ENCODE measurements at places on chromosomes 7 and 10. TPM values are rescaled to one million over a fixed set of nuclear protein-coding genes. Genes with fewer than 3 reads are reported as not detected.

GRCh38 chr10:50558371-50558770, 65.4 kb downstream of the SGMS1 start:
- H3K4me3 ChIP-seq = no peak overlapping the region
- H3K27ac ChIP-seq = no peak overlapping the region
- no peak for DNase-seq
- H3K27me3 ChIP-seq = no peaks in the 10 kb centered on the region
- H3K4me1 ChIP-seq = peaks cover 67% of the 10 kb centered on the region
- H3K36me3 ChIP-seq = no peaks in the 10 kb centered on the region

GRCh38 chr10:87092861-87093631, 1.6 kb downstream of the GLUD1 start:
- peak overlapping the region; percentile 100 for H3K27ac ChIP-seq
- peaks cover 52% of the 10 kb centered on the region for H3K4me1 ChIP-seq
- no peak for DNase-seq
- H3K27me3 ChIP-seq = no peaks in the 10 kb centered on the region

GRCh38 chr7:124276005-124276622, 243.2 kb upstream of the TMEM229A start:
- H3K4me3 ChIP-seq = no peak overlapping the region
- no peaks in the 10 kb centered on the region for H3K36me3 ChIP-seq
- H3K4me1 ChIP-seq = no peaks in the 10 kb centered on the region
- no peak overlapping the region for H3K27ac ChIP-seq

- H3K27me3 ChIP-seq = no peaks in the 10 kb centered on the region
- no peak for DNase-seq
- H3K4me1 ChIP-seq = no peaks in the 10 kb centered on the region
- H3K36me3 ChIP-seq = no peaks in the 10 kb centered on the region
- H3K4me3 ChIP-seq = no peak overlapping the region
Observed at GRCh38 chr10:84114088-84114667, 25.1 kb upstream of the GHITM start.

Gene BAMBI
- 11.4 TPM for total RNA-seq

DNA sequence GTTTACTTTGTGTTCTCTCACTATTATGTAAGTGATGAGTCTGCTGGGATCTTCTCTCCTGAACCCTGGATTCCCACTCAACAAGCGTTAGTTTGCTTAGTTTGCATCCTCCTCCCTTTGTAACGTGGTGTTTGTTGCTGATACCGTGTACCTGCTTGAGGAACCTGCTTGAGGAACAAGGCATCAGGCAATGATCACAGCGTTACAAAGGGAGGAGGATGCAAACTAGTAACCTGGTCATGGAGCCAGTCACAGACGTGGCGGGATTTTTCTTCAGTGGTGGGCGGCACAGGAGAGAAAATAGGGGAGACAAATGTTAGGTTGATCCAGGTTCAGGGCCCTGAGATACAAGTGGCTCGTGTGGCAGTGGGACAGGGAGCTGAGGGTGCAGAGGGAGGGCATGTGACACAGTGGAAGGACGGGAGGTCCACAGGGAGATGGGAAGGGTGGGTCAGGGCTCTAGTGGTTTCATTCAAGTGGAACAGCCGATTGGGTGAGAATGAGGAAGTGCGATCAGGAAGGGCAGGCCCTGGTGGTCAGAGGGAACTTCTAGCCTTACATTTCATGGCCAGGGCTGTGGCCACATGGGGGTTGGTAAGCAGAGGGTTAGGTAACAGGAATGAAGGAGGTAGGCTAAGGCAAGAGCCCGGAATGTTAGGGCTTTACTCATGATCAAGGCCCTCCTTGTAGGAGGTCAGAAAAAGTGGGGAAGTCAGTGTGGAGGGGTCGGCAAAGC, 38.0 kb downstream of the SNX10 start:
- no peaks in the 10 kb centered on the region for H3K36me3 ChIP-seq
- H3K27ac ChIP-seq = no peak overlapping the region
- no peaks in the 10 kb centered on the region for H3K27me3 ChIP-seq

DNA sequence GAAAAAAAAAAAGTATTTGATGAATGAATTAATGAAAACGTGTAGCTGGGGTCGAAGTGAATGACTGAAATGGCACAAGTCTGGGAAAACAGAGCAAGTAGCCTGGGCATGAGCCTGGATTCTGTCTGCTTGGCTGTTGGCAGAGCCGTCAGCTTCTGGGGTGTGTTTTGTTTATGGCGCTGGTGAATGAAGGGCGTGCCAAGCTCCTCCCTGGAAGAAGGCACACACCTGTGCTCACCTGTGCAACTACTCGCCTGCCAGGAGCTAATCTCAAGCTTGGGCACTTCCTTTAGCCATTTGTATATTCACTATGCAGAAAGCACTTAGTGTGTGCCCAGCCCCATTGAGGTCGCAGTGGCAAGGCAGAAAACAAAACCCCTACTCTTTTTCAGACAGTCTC, 74.1 kb downstream of the GTF2IRD1 start:
- H3K36me3 ChIP-seq = peaks cover 23% of the 10 kb centered on the region
- no peak overlapping the region for H3K4me3 ChIP-seq
- peak overlapping the region; percentile 74 for H3K27ac ChIP-seq
- H3K4me1 ChIP-seq = peaks cover 32% of the 10 kb centered on the region
- no peaks in the 10 kb centered on the region for H3K27me3 ChIP-seq

DNA sequence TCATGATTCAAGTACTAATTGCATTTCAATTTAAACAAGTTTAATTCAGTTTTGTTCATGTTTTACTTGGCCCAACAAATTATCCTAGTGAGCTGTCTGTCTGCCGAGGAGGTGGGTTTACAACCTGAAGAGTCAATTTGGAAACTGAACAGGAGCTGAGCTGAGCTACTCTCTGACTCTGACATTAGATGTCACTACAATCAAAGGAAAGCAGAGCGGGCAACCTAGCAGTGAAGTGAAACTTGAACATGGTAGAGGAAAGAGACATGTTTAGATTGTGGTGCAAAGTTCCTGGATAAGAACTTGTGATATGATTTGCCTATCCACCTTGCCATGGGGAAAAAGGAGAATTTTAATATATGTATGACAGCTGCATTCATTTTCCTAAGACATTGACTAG, 9.6 kb upstream of the AGR3 start:
- H3K27ac ChIP-seq = no peak overlapping the region
- no peaks in the 10 kb centered on the region for H3K27me3 ChIP-seq
- H3K36me3 ChIP-seq = no peaks in the 10 kb centered on the region
- no peak for DNase-seq

Gene IFIT1
- total RNA-seq = 2.5 TPM

DNA sequence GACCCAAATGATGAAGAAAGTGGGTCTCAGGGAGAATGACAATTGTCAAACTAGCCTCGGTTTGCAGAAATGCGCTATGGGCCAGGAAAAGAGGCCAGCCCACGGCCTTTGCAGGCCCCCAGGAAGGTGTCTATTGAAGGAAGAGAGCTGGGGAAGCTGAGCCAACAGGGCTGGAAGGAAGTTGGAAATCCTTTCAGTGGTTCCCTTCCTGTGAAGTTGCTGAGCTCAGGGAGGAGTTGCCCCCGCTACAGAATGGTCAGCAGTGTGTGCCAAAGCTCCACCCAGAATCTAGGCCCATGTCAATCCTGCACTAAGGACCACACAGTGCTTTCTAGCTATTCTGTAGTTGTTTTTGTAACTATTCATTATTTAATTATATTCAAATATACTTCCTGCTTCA, 91.6 kb upstream of the ANLN start:
- H3K36me3 ChIP-seq = peaks cover 12% of the 10 kb centered on the region
- no peak overlapping the region for H3K4me3 ChIP-seq
- H3K4me1 ChIP-seq = peaks cover 23% of the 10 kb centered on the region
- H3K27ac ChIP-seq = no peak overlapping the region
- DNase-seq = no peak
- no peaks in the 10 kb centered on the region for H3K27me3 ChIP-seq

GRCh38 chr10:121812031-121812430, 115.8 kb downstream of the ATE1 start:
- H3K36me3 ChIP-seq = no peaks in the 10 kb centered on the region
- H3K4me3 ChIP-seq = no peak overlapping the region
- H3K4me1 ChIP-seq = no peaks in the 10 kb centered on the region
- no peak for DNase-seq
- H3K27ac ChIP-seq = no peak overlapping the region
- H3K27me3 ChIP-seq = no peaks in the 10 kb centered on the region

- H3K4me3 ChIP-seq = peak overlapping the region; percentile 76
- H3K4me1 ChIP-seq = peaks cover 21% of the 10 kb centered on the region
- no peaks in the 10 kb centered on the region for H3K36me3 ChIP-seq
- DNase-seq = peak; percentile 73
- H3K27me3 ChIP-seq = no peaks in the 10 kb centered on the region
Observed at GRCh38 chr7:26397796-26398426, 106.2 kb downstream of the SNX10 start.

Gene GJC3
- 2.9 TPM for total RNA-seq

- no peak overlapping the region for H3K27ac ChIP-seq
- H3K36me3 ChIP-seq = no peaks in the 10 kb centered on the region
- H3K4me1 ChIP-seq = no peaks in the 10 kb centered on the region
- H3K27me3 ChIP-seq = no peaks in the 10 kb centered on the region
Observed at GRCh38 chr10:116233230-116233629, 39.8 kb downstream of the GFRA1 start.

DNA sequence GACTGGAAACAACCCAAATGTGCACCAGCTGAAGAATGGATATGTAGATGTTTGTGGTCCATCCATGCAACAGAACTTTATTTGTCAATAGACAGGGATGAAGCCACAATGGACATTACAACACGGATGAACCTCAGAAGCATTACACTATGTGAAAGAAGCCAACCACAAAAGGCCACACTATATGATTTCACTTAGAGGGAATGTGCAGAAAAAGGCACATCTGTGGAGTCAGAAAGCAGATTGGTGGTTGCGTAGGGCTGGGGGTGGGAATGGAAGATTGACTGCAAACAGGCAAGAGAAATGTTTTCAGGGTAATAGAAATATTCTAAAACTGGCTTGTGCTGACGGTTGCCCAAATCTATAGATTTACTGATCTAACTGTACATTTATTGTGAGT, 34.3 kb upstream of the WASHC2A start:
- no peak overlapping the region for H3K27ac ChIP-seq
- no peak overlapping the region for H3K4me3 ChIP-seq
- DNase-seq = no peak
- H3K27me3 ChIP-seq = no peaks in the 10 kb centered on the region
- no peaks in the 10 kb centered on the region for H3K36me3 ChIP-seq

DNA sequence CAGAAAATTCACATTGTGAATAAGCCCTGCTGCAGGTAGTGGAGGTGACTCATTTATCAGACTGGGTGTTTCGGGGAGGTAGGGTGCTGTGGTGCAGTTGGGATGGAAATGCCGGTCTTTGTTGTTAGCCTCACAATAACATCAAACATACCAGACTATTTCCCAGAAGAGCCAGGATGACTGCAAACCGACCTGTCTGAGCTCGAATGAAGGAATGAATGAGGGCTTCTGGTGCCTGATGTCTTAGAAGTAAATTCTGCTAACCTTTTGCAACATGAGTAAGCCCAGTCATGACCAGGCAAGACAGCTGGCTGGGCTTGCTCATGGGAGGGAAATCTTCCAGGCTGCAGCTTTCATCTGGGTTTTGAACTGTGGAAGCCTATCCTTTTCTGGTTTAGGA, 2.4 kb upstream of the VDAC2 start:
- no peaks in the 10 kb centered on the region for H3K27me3 ChIP-seq
- H3K27ac ChIP-seq = peak overlapping the region; percentile 100
- peaks cover 81% of the 10 kb centered on the region for H3K4me1 ChIP-seq
- no peak overlapping the region for H3K4me3 ChIP-seq

DNA sequence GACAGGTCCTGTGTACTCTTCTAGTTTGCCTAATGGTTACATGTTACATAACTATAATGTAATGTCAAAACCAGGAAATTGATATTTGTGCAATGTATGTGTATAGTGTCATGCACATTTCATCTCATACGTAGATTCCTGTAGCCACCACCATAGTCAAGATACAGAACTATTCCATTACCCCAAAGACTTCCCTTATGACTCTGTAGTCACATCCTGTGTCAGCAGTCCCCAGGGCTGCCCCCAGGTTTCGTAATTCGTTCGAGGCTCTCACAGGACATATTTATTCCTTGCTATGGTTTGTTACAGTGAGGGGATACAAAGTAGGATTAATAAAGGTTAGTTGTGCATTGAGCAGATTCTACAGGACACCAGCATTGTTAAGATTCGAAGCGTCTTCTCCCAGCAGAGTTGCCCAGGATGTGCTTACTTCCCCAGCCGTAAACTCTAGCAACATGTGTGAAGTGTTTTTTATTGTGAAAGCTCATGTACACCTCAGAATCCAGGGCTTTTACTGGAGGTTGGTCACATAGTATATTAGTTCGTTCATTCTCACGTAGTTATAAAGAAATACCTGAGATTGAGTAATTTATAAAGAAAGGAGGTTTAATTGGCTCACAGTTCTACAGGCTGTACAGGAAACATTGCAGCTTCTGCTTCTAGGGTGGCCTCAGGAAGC, 18.6 kb downstream of the RABGEF1 start:
- H3K27ac ChIP-seq = no peak overlapping the region

Gene PON3
- 14.5 TPM for total RNA-seq

GRCh38 chr10:54081950-54082349, 719.1 kb downstream of the PCDH15 start:
- no peaks in the 10 kb centered on the region for H3K4me1 ChIP-seq
- no peak overlapping the region for H3K4me3 ChIP-seq
- H3K36me3 ChIP-seq = no peaks in the 10 kb centered on the region
- DNase-seq = no peak
- H3K27me3 ChIP-seq = no peaks in the 10 kb centered on the region

Gene COPS6
- 42.6 TPM for total RNA-seq

GRCh38 chr7:25752967-25753791, 398.8 kb upstream of the NFE2L3 start:
- no peaks in the 10 kb centered on the region for H3K27me3 ChIP-seq
- no peak overlapping the region for H3K4me3 ChIP-seq
- peak overlapping the region; percentile 71 for H3K27ac ChIP-seq
- H3K36me3 ChIP-seq = no peaks in the 10 kb centered on the region
- peaks cover 28% of the 10 kb centered on the region for H3K4me1 ChIP-seq
- no peak for DNase-seq

DNA sequence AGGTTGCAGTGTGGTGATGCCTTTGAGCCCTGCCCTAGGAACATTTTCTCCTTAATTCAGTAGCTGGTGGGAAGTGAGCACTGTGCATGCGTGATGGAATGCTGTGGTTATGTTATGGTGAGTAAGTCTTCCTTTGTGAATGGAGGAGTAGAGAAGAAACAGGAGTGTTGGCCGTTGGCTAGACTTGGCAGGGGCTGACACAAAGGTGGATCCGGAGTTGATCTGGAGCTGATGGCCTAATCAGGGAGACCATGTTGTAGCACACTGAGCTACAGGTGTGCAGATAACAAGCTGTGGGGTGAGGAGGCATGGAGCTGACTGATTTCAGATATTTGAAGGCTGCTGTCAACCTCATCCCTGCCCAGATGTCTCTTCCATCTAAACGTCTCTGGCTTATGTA, 122.3 kb downstream of the CNNM2 start:
- DNase-seq = no peak
- H3K27ac ChIP-seq = no peak overlapping the region
- no peaks in the 10 kb centered on the region for H3K27me3 ChIP-seq
